ENCODE measurements at places on chromosomes 1 and 21.

GRCh38 chr1:112754116-112754628 lies 39.0 kb upstream of the PPM1J start:
- DNase-seq = no peak

DNA sequence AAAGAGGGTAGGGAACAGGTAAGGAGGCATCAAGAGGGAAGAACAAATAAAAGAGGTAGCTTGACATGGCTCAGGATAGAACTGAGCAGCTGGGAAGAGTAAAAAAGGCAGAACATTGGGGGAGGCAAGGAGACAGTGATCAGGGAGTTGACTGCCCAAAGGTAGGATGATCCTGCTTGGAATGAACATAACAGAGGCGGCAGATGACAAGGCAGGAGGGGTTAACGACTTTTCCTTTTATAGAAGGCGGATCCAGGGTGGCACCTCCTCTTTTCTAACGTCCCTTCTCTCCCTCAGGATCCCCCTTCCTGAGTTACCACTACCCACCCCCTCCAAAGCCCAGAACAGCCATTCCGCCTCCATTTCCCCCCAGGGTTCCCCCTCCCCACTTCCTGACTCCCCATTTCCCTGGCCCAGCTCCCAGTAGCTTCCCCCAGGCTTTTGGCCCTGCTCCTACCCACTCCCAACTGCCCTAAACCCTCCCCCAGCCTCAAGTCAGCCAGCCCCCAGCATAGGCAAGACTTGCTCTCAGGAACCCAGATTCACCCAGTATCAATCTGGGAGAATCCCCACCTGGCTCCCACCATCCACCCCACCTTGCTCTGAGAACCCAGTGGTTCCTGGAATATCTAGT lies 769 bp upstream of the ADAMTS4 start:
- DNase-seq = no peak

DNA sequence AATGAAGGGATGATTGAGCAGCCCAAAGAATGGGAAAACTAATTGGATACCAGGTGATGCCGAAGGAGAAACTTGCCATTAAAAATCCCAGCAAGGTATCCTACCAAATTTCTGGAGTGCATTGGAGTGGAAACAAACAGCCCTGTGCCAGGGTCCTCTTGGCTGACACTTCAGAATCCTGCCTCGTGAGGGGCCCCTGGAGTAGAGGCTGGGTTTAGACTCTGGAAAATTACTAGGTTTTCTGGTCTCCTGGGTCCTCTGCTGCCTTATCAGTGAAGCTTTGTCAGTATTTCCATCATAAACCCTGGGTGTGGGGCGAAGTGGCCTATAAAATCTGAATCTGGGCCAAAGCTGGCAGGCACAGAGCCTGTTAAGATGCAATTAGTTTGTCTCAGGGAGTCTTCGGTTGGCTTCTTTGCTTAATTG lies 289.2 kb upstream of the USP24 start:
- DNase-seq = no peak

GRCh38 chr1:200837931-200838571 lies 34.7 kb upstream of the GPR25 start:
- DNase-seq = no peak

- DNase-seq = no peak
Observed at GRCh38 chr1:97827887-97828286, 92.9 kb downstream of the DPYD start.

- DNase-seq = no peak
Observed at GRCh38 chr1:150765296-150765976, at the start of gene CTSS. Gene CTSS (minus strand): TSS chr1:150765778. CDS start chr1:150764763, 1,015 bp downstream.

Measured in progenitor cell of endocrine pancreas (in vitro differentiated cells).